Esophagus squamous epithelium (tissue), 5 donors: ENCODE measurements at places on chromosomes 1 and 21.

GRCh38 chr1:211699059-211699458 is 23.6 kb upstream of the NEK2 start:
- DNase-seq = no peak

- DNase-seq = peak; percentile 32
Measured at GRCh38 chr1:208243967-208244916, at the start of gene PLXNA2. TSS of gene PLXNA2 (minus strand) at chr1:208244384. CDS start at chr1:208217922, 26,462 bp downstream.

DNA sequence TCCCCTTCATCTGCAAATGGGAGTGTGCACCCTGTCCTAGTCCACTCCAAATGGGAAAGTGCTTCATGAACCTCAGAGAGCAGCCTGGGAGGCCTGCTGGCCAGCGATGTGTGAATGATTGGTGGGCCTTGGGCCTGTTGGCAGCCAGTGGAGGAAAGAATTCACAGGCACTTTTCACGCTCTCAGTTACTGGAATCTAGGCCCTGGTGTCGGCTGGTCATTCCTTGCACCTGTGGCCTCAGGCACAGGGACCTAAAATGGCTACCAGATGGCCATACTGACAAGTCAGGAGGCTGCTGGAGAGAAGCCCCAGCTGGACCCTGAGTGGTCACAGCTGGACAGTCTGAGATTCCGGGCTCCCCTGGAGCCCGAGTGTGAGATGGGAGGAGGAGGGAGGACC is 18.4 kb upstream of the EDN2 start:
- no peak for DNase-seq

- no peak for DNase-seq
Measured at GRCh38 chr1:113946678-113947387, 17.7 kb downstream of the HIPK1 start.

GRCh38 chr1:59434336-59434735 is 137.4 kb downstream of the FGGY start:
- no peak for DNase-seq

GRCh38 chr1:230072296-230072695 is 5.3 kb downstream of the GALNT2 start:
- no peak for DNase-seq

- DNase-seq = no peak
Measured at GRCh38 chr1:115295904-115296696, 41.9 kb downstream of the NGF start.

GRCh38 chr1:202221911-202222909 is 28.6 kb downstream of the LGR6 start:
- DNase-seq = no peak

DNA sequence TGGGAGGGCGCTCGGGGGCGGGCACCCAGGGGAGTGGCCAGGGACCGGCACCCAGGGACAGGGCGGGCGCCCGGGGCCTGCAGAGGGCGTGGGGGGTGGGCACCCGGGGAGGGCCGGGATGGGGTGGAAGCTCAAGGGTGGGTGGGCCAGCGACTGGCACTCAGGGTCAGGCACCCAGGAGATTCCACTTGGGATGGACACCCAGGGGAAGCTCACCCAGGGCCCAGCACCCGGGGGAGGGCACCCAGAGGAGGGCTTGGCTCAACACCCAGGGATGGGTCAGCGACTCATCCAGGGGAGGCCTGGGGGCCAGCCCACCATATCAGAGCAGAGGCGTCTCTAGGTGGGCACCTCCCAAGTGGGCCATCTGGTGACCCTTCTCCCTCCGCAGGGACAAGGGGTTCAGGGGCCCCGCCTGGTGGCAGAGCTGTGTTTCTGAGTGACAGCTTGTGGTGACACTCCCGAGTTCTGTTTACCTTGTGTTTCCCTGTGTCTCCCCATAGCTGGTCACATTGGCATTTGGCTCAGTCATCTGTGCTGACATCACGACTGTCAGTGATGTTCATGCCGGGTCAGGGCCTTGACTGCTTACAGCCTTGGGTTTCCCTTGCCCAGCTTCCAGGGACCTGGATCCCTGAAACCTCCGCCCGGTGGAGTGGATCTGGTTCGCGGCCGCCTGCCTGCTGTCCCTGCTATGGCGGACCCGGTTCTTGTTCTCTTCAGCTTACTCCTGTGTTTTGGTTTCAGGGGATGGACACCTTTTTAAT is 749 bp downstream of the IBA57 start:
- no peak for DNase-seq

GRCh38 chr1:87218618-87219017 is 110.1 kb upstream of the LMO4 start:
- DNase-seq = no peak

DNA sequence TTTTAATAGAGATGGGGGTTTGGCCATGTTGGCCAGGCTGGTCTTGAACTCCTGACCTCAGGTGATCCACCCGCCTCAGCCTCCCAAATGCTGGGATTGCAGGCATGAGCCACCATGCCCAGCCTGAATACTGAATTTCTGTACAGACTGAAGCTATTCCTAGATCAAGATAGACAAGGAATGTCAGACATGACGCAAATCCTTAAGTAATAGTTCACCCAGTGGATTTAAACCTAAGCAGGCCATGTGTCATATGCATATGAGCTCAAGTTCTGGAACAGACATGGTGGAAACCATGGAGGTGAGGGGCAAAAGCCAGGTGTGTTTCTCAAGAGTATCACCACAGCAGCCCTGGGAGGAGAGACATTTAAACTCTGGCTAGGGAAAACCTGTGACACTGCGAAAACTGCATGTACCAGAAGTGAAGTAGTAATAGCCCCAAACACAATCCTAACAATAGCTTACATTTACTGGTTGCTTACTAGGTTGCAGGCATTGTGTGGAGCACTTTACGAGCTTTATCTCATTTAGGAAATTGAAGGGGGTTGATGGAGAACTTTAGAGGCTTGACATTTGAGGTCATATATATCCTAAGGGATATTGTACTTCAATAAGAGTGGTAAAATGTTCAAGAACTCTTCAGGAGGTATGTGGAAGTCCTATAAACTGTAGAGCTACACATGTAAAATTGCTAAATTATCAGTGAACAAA is 31.7 kb upstream of the MAN1A2 start:
- DNase-seq = no peak

DNA sequence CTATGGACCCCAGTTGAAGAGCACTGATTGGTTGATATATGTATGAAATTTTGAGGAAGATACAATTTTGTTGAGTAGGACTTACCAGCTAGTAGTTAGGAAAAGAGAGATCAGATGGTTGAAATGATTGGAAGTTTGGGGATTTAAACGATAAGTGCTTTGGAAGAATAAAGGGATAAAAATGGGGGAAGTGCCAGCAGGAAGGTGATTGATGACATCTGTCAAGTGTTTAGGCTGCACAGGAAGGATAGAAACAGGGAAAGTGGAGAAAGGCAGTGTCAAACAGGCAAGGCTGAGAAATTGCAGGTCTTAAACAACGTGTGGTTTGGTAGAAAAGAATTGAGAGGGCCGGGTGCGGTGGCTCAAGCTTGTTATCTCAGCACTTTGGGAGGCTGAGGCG is 22.3 kb downstream of the PDC start:
- DNase-seq = no peak

- no peak for DNase-seq
Measured at GRCh38 chr1:193729429-193729828, 543.0 kb upstream of the B3GALT2 start.

DNA sequence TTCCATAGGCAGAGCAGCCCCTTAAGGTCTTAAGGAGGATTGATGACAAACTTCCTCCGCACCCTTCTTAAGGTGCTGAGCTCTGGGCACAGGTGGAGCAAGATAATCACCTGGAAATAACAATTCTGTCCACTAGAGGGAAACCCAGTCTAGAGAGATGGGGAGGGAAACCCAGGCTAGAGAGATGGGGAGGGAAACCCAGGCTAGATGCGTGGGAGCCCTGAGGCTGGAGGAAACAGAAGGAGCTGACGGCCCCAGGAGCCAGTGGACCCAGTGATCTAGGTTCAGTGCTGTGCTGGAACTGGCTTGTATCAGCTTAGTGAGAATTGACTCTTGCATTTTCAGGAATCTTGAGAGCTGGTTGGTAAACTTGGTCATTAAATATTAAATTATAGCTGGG is 17.8 kb upstream of the MYCL start:
- DNase-seq = no peak

- DNase-seq = no peak
Measured at GRCh38 chr1:175773571-175773970, 30.2 kb upstream of the TNR start.

DNA sequence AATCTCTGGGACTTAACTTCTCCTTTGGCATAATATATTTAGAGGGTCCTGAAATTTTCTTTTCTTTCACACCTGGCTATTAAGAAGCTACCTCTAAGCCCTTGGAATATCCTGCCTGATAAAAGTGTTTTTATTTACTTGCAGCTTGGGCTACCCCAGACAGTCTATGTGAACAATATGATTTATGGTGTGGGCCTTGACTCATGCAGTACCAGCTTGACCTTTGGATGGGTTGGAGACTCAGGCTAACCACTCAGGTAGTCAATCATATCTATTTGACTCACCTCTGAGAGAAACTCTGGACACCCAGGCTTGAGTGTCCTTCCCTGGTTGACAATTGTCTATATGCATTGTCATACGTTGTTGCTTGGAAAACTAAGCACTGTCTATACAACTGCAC is 13.4 kb upstream of the PGBD2 start:
- DNase-seq = no peak

DNA sequence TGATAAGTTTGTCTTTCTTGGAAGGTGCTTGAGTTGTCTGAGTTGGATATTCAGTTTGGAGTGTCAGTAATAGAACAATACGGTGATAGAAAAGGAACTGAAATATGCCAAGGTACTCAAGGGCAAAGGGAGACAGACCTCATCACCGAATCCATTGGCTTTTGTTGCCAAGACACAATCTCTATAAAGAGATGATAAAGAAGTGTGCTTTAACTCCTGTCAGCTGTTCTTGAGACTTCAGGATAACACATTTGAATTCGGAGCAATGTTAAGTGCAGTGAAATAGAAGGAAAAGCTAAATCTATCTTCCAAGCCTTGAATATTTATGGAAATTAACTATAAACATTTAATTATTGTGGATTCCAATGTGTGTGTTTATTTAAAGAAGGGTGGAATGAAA is 194.7 kb downstream of the DISC1 start:
- DNase-seq = no peak

DNA sequence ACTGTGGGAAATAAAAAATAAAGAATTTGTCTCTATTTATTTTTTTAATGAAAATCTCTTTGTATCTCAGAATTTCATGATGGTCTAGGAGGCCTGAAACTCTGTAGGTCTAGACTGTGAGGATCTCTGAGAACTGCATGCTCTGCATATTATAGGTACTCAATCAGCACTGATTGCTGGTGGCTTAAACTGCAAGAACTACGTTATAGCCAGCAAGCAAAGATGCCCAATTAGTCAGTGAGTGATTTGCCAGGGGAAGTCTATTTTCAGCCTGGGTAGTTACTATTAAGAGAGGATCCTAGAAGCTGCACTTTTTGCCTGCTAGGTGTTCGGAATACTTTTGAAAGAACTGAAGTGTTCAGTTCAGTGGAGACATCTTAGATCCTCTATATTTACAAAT is 87.4 kb downstream of the GPR52 start:
- no peak for DNase-seq

DNA sequence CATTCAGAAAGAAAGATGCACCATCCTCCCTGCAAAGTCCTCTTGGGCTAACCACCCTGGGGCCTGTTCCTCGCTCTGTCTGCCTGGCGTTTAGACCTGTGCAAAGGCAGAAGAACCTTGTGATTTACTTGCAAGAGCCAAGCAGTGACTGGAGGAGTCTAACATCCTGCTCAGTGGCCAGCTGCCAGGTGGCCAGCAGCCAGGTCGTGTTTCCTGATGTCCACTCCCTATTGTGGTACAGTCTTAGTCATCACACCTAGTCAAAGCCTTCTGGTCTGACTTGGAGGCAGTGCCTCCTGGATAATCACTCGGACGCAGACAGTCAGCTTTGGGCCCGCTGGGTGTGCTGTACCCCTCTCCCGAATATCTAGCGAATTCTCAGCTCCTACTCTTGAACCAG is 118.1 kb downstream of the PGBD5 start:
- DNase-seq = no peak

DNA sequence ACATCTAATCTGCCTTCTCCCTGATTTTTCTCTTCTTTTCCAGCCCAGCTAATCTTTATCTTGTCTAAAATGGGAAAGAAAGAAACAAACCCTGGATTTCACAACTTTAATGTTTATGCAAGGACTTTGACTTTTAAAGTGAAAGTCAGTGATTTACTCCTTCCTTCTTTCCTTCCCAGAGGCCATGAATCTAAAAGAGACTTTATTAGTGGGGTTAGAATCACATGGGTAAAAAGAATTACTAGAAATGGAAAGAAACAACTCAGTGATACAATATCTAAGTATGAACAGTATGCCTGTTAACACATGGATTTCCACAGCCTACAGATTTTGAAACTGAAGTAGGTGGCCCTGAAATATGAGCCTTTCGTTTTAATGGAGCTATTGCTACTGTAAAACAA is 59.8 kb upstream of the KCNK2 start:
- DNase-seq = no peak

DNA sequence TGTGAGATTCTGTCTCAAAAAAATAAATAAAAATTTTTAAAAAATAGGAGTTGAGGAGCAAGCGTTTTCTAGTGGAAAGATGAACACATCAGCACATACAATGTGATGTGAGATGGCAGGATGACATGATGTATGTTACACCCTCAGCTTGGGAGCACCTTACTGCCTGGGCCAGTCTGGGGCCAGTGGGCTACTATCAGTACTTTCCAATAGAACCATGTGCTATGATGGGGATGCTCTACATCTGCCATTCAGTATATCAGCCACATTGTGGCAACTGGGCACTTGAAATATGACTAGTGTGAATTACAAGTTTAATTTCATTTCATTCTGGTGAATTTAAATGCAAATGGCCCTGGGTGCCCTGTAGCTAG is 156.0 kb downstream of the PGBD5 start:
- DNase-seq = no peak

GRCh38 chr1:246394121-246394520 is 113.0 kb downstream of the SMYD3 start:
- no peak for DNase-seq

DNA sequence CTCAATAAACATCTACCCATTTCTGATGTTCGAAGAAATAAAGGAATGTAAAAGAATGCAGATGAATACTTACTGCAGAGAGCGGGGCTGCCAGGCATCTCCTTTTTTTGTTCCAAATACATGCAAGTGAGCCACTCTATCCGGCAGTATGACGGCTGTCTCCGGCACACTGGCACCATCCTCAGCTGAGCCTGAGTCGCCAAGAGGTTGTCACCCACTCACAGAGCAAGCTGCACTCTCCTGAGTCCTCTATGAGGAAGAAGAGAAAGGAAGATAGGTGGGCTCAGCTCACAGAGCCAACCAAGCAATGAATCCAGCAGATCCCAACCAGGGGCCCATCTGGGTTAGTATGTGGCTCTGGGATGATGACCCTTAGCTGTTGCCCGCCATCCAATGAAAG is 65.3 kb downstream of the CD46 start:
- no peak for DNase-seq
